ENCODE measurements at places on chromosomes 16 and 17.

DNA sequence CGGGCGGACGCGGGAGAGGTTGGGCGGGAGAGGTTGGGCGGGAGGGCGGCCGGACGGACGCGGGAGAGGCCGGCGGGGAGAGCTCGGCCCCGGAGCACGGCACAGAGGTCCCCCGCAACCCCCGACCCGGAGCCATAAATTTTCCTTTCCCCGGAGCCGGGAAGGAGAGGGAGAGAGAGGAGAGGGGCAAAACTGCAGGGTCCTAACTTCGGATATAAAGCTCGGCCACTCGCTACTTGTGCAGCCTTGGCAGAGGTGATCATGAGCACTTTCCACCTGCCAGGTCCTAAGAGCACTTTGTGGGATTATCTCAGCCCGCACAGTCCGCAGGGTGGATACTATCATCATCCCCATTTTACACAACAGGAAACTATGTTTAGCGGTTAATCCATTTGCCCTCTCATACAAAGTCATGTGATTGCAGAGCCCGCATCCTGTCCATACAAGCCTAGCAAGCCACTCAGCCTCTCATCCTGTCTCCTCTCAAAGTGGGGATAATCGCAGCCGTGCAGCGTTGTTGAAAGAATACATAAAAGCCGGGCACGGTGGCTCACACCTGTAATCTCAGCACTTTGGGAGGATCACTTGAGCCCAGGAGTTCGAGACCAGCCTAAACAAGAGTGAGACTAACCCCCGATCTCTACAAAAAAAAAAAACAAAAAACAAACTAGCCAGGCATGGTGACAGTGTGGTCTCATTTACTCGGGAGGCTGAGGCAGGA, 780 bp upstream of the DCAKD start:
- DNase-seq = peak; percentile 29

- DNase-seq = no peak
Observed at GRCh38 chr17:64336760-64337413, 53.8 kb downstream of the PECAM1 start.

DNA sequence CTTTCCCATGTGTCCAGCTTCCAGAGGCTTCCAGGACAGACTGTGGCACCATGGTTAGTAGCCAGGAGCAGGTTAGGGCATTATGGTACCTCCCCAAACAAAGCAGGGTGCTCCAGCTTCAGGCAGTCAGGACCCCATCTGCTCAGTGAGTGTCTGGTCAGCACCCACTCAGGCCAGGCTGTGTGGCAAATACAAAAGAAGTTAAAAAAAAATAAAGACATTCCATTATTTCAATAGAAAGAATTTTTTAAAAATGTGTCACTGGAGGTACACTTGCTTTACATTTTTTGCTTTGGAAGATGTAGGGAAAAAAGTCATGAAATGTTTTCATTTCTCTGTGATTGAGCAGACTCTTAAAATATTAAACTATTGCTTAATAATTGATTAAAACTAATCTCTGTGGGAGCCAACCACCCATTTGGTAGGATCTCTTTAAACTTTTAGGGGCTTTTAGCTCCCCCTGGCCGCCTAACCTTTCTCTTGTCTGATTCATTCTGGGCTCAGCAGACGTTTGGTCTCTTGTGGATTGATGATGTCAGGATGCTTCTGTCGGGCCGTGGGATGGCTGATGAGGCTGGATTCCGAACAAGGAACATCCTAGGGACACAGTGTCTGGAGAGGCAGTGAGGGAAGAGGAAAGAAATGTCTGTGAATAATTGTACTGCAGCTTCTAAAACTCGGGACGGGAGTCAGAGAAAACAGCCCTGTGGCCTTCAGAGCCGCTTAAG, 28.4 kb upstream of the NPTX1 start:
- no peak for DNase-seq

DNA sequence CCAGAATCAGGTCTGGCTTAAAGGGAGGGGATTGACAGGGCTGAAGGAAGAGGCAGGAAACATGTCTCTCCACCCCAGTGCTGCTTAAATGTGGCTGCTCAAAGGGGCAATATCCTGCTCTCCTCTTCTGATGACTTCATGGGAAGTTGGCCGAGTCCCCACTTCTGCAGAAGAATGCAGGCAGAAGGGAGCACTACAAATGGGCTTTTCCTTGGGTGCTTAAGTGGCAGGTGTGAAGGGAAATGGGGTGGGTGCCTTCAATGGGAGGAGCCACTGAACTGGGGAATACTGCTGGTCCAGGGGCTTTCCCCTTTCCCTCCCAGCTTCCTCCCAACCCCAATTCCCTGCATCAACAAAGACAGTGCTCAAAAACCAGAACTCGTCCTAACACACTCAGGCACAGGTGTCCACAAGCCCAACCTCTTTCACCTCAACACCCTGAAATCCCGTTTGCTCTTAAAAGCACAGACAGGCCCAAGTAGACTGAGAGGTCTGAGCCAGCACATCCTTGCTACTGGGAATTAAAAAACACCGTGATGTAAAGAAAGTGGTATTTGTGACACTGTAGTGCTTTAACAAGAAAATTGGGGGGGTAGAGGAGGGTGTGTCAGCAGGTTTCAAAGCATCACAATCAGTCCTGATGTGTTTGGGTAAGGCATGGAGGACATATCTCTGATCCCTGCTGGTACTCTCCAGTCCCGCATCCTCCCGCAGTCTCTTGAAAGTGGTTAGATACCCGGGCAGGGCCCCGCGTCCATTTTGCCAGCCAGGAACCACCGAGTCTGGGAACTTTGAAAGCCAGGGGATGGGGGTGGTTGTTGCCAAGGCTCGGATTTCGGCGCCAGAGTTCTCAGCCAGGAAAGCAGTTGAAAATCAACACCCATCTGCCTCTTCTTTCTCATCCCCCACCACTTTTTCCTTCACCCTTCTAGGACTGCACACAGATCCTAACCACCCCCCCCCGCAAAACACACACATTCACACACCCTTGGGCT, 1.6 kb downstream of the CA10 start:
- no peak for DNase-seq

DNA sequence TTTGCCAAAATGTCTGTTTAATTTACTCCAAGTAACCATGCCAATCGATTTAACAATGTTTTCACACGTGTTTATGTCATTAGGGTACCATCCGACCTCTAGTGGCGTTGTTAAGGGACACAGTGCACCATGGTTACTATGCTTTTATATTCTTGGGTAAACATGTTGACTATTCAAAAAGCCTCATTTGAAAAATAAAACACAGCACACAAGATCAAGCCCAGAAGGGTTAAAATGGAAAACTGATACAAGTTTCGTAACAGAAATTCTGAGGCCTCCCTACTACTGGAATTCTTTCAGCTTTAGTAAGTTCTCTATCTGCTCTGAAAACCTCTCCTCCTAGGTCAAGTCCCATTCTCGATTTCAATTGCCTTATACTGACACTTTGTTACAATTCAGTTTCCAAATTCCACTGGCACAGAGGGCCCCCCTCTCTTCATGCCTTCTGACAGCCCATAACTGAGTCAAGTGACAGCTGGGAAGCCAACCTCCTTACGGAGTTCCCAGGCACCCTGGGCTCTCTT, 2.1 kb downstream of the CFAP20 start:
- DNase-seq = peak; percentile 70

DNA sequence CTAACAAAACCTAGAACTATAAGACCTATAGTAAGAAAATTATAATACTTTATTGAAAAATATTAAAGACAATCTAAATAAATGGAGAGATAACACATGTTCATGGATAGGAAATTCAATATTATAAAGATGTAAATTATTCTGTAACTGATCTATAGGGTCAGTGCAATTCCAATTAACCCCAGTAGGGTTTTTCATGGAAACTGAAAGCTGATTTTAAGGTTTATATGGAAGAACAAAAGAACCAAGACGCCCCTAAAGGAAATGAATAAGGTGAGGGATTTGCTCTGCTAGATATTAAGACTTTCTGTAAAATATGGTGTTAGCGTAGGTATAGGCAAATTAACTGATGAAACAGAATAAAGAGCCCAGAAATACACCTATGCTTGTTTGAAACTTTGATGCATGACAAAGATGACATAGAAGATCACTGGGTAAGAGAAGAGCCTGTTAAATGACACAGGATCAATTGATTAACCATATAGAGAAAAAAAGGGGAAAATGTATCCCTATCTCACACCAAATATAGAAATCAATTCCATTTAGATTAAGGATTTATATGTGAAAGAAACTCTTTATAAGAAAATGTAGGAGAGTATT, 3.0 kb downstream of the ICAM2 start:
- DNase-seq = no peak

DNA sequence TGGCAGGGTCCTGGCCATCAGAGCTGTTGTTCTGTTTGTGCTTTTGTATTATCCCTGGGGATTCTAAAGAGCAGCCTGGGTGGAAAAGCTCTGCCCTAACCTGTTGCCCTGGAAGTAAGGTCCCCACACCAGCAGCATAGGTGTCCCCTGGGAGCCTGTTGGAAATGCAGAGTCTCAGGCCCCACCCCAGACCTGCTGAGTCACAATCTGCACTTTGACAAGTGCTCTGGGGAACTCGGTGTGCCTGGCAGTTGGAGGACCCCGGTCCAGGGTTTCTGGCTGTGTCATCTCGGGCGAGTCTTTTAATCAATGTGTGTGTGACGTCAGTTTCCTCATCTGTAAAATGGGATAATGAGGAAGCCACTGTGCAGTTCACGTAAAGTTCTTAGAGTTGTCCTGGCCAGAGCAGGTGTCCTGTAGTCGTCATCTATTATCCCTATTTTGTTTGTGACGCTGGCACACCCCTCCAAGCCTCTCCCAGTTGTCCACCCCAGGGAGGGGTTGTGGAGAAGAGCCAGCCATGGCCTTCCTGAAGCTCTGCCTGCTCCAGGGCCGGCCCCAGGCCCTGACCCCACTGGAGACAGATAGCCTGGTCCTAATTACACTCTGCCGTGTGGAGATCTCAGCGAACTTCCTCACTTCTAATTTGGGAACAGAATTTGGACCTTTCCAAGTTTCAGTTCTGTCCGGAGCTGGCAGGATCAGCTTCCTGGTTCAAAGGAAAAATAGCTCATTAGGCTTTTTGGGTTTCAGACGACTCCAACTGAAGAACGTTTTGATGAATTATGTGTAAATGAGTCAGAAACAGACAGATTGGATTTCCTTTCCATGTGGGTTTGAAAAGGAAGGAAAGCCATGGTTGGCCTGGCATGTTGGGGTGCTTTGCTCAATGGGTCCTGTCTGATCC, 295.7 kb upstream of the FOXF1 start:
- DNase-seq = no peak

DNA sequence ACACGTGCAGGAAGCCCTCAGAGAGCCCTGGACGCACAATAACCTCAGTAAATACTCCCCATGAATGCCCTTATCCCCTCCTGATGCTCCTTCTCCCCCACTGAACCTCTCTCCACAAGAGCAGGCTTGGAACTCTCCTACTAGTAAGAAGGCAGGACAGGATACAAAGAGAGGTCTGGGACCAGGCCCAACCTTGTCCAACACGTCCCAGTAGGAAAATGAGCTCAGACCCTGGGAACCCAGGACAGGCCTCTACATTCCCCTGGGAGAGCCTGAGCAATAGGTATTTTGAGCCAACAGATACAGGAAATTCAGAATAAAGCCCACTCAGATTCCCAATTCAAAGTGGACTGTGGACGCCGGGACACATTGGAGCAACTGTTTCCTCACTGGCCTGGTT, 19.2 kb downstream of the ZNF423 start:
- no peak for DNase-seq

DNA sequence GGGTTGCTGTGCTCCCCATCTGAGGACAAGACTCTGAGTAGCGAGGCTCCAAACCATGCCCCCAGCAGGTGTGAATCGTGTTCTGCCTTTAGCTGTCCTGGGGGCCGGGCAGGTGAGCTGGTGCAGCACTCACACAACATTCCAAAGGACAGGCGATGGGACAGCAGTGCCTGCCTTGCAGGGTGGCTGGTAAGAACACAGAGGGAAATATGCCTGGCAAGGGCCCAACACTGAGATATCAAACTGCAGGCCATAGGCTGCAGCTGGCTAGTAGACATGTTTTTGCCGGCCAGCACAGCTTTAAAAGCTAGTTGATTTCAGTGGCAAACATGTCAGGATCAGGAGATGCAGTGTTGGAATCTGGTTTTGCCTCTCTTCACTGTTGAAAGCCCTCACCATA, 23.6 kb downstream of the CLEC16A start:
- no peak for DNase-seq

GRCh38 chr17:27456681-27457359, 572 bp downstream of the KSR1 start:
- peak; percentile 58 for DNase-seq

DNA sequence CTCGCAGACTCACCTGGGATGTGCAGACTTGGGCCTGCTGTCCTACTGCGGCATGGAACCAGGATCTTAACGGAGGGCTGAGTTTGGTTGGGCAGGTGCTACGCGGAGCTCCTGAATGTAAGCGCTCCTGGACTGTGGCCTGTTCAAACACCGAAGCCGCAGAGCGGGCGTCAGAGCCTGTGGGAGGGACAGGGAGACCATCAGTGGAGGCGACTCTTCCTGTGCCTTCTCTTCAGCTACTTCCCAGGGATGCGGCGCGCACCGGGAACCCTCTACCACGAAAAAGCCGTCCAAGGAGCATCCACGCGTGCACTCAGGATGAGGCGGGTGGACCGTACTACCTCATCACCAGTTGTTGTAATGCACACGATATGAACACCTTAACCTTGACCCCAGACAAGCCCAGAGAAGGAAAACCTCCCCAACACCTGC, 2.0 kb downstream of the USP36 start:
- no peak for DNase-seq

DNA sequence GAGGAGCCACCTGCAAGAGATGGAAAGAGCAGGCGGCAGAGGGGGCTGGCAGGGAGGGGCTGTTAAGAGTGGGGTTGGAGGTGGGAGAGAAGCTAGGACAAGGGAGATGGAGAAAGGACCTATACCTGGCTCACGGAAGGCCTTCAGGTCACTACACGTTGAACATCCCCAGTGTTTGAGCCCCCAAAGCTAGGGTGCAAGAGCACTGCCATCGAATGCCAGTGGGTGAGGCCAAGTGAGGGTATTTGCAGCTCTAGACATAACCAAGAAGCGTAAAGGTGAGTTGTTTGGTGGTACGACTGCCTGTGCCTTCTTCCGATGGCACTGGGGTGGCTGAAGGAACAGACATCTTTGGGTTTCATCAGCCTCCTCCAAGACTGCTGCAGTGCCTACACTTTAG, 17.0 kb upstream of the HERPUD1 start:
- DNase-seq = no peak

DNA sequence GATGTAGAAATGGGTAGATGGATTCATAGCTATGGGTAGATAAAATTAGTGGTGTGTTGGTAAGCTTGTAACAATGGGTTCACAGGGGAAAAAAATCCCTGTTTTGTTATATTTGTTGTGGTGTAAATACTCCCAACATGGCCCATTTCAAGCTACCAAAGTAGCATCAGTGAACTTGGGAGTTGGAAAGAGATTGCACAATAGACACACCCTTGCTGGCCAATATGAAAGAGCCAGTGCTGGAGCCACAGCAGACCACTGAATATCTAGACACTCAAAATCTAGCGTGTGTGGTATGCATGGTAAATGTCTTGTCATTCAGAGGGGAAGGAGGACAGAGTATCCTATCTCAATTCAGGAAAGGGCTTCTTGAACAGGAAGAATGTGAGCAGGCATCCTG, 565.1 kb upstream of the SALL1 start:
- DNase-seq = no peak

- peak; percentile 5 for DNase-seq
Observed at GRCh38 chr17:42281571-42282096, 5.4 kb upstream of the STAT5B start.
